CD8-positive, alpha-beta memory T cell (primary cell): ENCODE measurements at places on chromosomes 12 and 14.

GRCh38 chr12:114218136-114218535 is 187.8 kb downstream of the TBX5 start:
- no peak for DNase-seq

DNA sequence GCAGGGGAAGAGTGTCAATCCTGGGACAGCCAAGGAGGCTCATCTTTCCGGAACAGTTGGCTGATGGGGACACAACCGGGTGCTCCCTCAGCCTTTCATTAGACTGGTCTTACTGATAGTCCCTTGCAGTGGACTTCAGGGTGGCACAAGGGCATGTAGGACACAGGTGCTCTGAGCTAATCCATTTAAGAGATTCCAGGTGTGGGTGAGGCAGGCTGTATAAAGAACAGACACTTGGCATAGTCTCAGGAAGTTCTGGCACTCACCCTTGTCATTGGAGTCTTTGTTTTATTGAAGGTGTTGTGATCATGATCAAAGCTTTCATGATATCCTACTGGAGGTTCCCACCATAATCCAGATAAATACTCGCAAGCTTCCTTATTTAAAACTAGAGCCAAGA is 341.6 kb downstream of the EMP1 start:
- DNase-seq: no peak

DNA sequence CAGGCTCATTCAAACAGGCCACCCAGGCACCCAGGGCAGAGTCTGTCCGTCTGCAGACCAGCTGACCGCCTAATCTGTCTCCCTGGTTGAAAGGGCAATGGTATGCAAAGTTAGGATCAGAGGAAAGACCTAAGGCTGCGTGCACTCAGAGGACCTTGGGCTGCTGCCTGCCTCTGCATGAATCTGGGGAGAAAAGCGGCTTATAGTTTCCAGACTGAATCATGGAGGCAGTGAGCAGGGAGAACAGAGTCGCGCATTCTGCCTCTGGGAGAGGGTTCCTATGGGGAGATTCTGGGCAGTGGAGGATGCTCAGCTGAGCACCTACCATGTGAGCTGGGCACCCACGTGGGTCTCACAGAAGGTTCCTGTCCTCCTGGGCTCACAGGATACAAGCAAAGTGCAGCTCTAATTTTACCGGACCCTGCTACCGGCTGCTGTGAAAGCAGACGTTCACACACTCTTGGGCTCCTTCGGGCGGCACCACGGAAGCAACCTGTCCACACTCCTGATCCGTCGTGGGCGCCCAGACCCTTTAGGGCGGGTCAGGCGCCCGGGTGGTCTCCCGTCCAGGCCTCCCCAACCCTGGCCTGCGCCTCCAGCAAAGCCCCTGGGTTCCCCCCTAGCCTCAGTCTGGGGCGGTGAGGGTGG is 772 bp downstream of the SCARB1 start:
- DNase-seq: no peak

GRCh38 chr14:90903101-90903500 is 86.9 kb upstream of the TTC7B start:
- DNase-seq: peak; percentile 24

DNA sequence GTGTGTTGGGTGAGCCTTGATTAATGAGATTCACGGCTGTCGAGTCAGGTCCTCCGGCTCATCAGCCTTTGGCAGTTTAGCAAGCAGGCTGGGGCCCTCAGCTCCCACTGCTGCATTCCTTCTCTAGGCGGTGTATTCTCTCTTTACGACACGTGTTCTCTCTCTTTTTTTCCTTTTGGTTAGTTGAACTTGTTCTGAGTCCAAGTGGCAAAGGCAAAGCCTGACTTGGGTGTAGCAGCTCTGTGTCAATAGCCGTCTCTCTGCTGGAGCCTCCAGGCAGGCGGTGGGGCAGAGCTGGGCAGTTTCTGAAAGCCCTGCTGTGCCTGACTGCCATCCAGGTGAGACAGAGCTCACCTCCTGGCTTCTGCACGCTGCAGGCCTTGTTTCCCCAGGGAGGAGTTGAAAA is 46.6 kb downstream of the SUSD6 start:
- no peak for DNase-seq

DNA sequence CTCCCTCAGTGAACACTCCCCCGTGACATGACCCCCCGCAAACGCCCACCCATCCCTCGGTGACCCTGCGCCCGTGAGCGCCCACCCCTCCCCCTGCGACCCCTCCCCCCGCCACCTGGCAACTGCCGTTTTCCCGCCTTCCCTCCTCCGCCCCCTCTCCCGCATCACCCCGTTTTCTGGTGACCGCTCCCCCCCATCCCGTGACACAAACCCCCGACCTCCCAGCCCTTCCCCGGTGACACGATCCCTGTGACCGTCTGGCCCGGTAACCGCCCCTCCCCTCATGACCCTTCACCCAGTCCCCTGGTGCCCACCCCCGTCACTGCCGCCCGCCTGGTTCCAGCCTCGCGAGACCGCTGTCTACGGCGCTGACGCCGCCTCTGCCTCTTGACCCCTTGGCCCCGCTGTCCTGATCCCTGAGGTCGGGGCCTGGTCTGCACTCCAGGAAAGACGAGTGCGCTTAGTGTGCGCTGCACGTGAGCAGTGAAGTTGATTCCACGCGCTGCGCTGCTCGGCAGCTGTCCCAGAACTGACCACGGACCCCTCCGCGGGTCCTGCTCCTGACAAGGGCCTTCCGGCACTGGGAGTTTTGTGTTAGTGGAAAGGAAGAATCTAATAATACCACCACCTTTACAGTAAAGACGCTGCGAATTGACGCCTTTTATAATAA is 59.4 kb downstream of the DDX51 start:
- peak; percentile 61 for DNase-seq

GRCh38 chr14:22512106-22512814 is 76.8 kb downstream of the DAD1 start:
- DNase-seq: no peak

GRCh38 chr12:75507086-75507485 is 4.3 kb downstream of the KRR1 start:
- DNase-seq: no peak

DNA sequence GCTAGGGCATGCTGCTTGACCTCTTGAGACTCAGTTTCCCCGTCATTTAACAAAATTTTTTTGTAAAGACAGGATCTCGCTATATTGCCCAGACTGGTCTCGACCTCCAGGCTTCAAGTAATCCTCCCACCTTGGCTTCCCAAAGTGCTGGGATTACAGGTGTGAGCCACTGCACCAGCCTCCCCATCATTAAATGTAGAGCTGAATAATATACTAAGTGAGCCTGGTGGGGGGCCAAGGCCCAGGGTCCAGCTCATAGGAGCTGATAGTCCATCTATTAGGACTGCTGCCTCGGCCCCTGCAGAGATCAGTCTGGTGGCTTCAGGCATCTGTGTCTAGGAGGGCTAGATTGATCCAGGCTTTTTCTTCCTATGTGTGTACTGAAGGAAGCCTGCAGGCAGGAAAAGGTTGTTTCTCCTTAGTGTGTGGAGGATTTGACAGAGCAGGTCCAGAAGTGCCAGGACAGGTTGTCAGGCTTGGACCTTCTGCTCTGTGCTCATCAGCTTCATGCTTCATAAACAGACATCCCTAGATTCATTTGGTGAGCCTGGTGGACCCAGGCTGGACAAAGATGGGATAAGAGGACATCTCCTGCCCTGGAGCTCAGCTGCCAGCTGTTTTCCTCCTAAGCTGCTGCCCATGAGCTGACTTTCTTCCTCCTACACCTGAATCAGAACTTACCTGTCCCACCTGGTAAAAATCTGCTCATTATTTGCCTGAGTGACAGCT is 135.4 kb downstream of the ZFP36L1 start:
- DNase-seq: no peak

DNA sequence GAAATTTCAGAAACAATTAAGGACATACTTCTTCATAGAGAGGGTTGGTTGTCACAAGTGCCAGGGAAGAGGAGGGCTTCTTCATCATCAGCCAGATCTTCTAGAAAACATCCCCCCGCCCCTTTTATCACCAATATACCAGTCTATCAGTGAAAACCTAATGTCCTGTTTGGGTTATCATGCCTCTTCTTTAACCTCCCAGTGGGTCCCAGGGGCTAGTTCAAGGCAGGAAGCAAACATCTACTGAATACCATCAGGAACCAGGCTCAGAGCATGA is 13.3 kb upstream of the KRT86 start:
- no peak for DNase-seq

DNA sequence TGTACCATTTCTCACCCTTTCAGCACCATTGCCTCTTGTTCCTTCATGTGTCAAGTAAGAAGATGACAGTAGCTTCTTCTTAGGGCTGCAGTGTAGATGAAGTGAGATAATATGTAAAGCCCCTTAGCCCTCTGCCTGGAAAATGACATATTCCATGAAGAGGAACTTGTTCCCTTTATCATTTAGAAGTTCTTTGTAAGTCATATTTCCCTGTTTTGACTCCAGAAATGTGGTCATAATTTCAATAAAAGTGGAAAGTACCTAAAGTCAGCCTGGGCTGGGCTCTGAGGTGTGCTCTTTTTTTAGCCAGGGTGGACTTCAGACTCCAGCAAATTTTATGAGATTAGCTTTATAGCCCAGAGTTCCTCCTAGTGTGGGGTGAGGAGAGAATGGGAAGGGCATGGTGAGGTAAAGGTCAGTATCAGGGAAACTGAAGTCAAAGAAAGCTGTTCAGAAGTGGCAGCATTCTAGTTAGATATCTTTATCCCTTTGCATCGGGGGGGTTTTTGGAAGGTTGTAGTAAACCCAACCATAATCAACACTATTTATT is 92.5 kb downstream of the TMCC3 start:
- DNase-seq: no peak

DNA sequence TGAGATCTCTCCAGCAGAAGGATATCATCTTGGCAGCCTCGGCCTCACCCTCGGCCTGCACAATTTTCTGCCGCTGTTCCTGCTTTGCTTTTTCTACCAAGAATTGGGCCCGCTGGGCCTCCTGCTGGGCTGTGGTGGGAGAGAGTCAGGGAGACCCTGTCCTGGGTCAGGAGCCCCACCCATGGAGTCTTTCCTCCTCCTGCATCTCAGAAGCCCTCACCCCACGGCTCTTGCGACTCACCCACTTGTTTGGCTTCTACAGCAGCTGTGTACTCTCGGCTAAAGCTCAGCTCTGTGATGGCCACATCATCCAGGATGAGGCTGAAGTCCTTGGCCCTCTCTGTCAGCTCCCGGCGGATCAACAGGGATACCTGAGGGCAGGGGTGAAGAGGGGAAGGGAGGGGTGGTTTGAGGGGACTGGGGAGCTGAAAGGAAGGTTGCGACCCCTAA is 2.8 kb downstream of the PHB2 start:
- no peak for DNase-seq

DNA sequence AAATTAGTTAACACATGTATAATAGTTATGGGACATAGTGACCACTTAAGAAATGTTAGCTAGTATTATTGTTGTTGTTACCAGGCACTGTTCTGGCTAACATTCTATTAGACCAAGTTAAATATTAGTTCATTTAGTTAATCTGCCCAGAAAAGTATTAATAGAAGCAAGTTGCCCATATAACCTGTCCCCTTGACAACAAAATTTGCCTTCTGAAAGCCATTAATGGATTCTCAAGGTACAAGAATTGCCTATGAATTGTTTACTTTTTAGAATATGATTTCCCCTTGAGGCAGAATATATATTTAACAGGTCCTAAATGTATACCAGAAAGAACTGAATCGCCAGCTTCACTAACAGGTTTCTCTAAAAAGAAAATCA is 167.3 kb upstream of the TMCC3 start:
- DNase-seq: no peak

DNA sequence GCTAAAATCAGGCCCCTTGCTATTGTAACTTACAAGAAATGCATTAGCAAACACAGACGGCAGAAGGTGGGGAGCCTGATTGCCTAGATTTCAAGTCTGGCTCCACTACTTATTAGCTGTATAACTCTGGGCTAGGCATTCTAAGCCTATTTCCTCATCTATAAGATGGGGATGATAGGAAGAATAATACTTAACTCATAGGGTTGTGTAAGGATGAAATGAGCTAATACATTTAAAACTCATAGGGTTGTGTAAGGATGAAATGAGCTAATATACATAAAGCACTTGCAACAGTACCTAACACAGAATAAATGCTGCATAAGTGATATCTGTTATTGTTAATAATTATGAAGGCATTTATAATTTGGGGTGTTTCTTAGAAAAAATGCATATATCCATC is 60.1 kb upstream of the DIO2 start:
- no peak for DNase-seq

GRCh38 chr12:118534003-118534402 is 157.6 kb downstream of the SUDS3 start:
- no peak for DNase-seq

DNA sequence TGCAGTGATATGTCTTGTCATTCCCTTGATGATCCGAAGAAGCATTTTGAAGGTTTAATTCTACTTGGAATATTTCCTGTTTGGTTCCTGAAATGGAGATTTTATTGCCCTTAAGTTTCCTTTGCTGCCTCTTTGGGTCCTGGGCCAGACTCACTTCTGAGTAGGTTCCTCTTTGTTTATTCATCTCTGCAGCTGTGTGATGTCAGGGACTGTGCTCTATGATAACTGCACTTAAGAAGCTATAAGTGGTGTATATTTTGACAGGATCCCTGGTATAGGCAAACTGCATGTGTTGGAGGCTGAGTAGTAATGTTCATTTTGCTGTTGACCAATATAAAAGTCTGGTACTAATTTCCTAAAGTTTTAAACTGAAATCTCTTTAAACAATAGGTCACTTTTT is at the start of gene KLRC4:
Gene KLRC4 (minus strand): TSS at position 366 of the 400 bp plus-strand sequence. CDS start 182 bp downstream, at position 184.
- no peak for DNase-seq

DNA sequence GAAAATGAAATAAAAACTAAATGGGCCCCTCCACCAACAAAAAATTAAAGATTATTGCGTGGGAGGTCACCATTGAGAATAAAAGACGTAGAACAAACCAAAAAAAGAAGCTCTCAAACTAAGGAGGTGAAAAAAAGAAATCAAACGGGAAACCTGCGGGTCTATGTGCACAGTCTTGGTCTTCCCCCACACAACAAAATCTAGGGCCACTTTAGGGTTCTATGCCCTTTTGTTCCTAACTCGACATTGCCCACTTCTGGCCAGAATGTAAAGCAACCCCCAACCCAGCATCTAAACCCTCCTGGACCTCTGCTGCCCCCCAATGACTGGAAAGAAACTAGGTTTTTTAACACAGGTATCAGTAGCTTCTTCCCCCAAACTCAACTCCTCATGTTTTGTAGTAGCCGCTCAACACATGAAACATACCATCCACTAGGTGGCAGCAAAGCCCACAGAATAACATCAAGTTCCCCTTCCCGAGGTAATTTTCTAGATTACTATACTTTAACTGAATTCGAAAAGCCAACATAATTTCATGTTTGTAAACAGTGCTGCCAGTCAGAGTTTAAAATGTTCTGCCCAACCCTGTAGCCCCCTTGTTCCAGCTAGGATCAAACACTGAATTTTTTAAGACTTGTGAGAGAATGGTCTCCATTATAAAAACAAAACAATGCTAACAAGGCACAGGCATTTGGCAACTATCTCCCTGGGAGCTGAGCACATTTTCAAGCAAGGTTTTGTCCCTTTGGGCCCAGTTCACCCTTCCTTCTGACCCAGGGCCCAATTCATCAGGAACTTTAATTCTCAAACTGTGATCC is 18.7 kb downstream of the DAD1 start:
- DNase-seq: peak; percentile 93

GRCh38 chr12:104384141-104384880 is 72.4 kb upstream of the CHST11 start:
- no peak for DNase-seq
